Stimulated activated CD4-positive, alpha-beta T cell treated with anti-CD3 and anti-CD28 coated beads, Interleukin-4, amount 100 ng/mL, for 24 hours (primary cell): ENCODE measurements at places on chromosomes 3 and 15.

DNA sequence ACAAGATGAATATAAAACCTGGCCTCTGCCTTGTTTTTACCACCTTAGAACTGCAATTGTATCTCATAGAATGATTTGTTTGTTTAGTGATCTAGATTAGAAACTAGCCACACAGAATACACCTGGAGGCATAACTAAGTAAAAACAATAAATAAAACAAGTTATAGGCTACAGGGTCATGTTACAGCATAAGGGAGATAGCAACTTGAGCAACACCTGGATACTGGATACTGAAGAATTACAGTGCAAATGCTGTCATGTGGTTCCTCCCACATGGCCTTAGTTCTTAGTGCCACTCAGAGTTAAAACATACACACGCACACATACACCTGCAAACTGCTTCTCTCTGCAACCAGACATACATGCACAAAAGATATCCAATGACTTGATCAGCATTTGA lies 563.4 kb upstream of the DPPA4 start:
- DNase-seq: no peak

- no peak for DNase-seq
Observed at GRCh38 chr3:105733356-105733755, 135.5 kb downstream of the CBLB start.

GRCh38 chr3:99240700-99241099 lies 339.2 kb upstream of the DCBLD2 start:
- no peak for DNase-seq

GRCh38 chr3:30539206-30539605 lies 67.2 kb upstream of the TGFBR2 start:
- DNase-seq: no peak

DNA sequence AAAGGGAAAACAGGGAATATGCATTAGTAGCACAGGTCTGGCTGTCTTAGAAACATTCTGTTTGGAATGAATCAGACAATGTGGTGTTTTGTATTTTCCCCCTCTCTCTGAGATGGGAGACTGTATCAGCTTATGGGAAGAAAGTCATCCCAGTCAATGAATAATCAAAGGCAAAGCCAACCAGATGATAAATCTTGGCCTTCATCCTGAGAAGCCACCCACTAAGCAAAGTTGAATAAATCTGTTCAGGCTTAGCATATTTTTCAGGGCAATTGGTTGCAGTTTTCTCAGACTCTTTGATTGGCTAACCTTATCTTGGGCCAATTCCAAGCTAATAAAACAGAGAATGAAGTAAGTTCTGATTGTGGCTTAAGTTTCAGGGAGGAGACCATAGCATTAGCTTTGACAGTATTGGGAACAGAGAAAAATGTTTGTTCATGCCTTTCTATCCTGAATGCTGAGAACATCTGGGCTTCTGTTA lies 63.6 kb upstream of the ARL8B start:
- DNase-seq: no peak

DNA sequence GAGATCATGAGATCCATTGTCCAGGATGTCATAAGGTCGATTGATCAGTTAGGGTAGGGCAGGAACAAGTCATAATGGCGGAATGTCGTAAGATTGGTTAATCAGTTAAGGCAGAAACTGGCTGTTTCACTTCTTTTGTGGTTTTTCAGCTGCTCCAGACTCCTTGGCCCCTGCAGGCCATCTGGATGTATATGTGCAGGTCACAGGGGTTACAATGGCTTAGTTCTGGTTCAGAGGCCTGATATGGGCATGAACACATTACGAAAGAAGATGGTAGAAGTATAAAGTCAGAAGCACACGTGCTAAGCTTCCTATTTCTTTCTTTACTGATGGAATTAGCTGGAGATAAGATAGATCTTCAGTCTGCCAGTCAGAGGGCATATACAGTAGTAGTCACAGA lies 315.4 kb upstream of the LRRC3B start:
- DNase-seq: no peak

DNA sequence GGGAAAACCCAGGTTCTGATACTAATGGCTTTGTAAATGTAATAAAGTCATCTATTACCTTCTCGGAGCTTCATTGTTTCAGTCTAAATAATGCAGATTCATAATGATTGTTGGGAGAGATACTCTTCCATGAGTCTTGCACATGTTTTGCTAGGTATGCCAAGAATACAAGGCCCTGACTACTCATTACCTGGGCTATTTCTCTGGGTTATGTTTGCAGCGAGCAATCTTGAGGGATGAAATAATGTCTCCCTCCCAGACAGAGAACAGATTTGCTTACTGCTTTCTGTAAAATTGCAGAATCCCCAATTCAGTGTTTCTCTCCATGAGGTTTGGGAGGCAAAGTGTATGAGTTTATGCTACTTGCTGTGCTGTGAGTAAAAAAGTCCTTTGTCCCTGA lies 6.2 kb upstream of the CLASP2 start:
- no peak for DNase-seq
